ENCODE measurements at places on chromosomes 1 and 21.

DNA sequence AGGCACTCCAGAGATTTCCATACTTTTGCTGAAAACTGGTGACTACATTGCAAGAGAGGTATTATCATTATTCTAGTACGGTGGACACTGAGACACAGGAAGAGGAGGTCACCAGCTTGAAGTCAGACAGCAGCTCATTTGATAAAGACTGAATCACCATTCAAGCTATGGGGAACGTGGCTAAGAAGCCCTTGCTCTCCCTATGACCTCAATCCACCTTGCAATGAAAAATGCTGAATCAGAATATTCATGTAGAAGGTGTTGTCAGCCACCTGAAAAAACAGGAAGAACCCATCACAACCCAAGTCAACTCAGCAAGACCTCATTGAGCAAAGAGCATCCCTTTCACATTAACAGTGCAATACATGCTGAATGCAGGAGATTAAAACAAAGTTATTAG is 59.0 kb upstream of the FGGY start:
- no peaks in the 10 kb centered on the region for H3K36me3 ChIP-seq
- no peak overlapping the region for H3K4me3 ChIP-seq
- H3K27me3 ChIP-seq, result no peaks in the 10 kb centered on the region
- no peaks in the 10 kb centered on the region for H3K4me1 ChIP-seq
- no peak for DNase-seq

DNA sequence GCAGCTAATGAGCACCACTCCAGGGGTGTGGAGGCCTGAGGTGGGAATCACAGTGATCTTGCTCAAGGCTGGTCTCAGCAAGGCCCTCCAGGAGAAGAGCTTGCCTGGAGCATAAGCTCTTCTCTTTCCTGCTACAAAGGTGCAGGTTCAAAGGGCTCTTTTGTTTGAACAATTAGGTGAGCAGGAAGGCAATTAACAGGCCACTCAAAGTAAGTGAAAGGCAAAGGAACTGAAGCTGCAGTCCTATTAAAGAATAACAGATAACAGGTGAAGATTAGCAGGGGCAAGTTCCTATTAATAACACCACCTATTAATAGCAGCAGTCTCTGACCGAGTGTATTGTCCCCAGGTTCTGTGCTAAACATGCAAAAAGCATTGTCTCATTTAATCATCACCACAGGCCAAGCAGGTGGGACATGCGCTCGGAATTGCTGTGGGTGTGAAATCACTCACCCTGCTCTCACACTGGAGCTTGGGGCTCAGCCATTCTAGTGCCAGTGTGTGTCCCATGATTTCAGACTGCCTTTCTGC is 113.8 kb downstream of the RHOU start:
- DNase-seq, result no peak
- H3K27ac ChIP-seq, result no peak overlapping the region
- no peaks in the 10 kb centered on the region for H3K36me3 ChIP-seq
- no peak overlapping the region for H3K4me3 ChIP-seq
- H3K27me3 ChIP-seq, result peaks cover 8% of the 10 kb centered on the region
- H3K4me1 ChIP-seq, result no peaks in the 10 kb centered on the region

- H3K4me1 ChIP-seq, result peaks cover 69% of the 10 kb centered on the region
- H3K27ac ChIP-seq, result no peak overlapping the region
- H3K4me3 ChIP-seq, result no peak overlapping the region
- no peaks in the 10 kb centered on the region for H3K27me3 ChIP-seq
These were observed 133.0 kb upstream of the SAMSN1 start for GRCh38 chr21:14678973-14679574.

- no peak overlapping the region for H3K27ac ChIP-seq
- no peaks in the 10 kb centered on the region for H3K27me3 ChIP-seq
- no peak overlapping the region for H3K4me3 ChIP-seq
- H3K4me1 ChIP-seq, result peaks cover 13% of the 10 kb centered on the region
These were observed 44.4 kb downstream of the GFI1 start for GRCh38 chr1:92442351-92442750.

- no peak for DNase-seq
- H3K27ac ChIP-seq, result no peak overlapping the region
- H3K4me1 ChIP-seq, result no peaks in the 10 kb centered on the region
These were observed 132.9 kb upstream of the POU3F1 start for GRCh38 chr1:38179483-38179882.

DNA sequence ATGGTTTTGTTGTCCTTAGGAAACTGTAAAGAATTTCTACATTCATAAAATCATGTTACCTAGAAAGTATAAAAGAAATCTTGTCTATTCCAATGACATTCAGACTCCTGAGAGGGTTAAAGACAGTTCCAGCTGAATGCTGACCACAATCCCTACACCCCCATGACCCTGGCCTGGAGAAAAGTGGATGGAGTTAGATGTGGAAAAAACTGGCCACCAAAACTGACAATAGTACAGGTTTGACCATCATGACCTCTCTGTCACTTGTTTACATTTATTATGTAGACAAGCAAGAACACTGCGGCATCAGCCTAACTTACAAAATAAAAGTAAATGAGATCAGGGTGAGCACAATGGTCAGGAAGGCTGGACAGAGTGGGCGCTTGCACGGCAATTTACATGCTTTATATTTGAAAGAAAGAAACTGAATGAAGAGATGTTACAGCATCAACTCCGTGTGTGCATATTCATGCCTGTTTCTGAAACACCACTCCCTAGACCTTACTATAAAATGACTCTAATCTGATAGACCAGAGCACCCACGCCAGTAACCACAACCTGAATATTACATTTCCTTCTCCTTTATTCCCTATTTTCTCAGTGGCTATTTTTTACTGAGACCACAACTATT is 116.0 kb downstream of the ESRRG start:
- H3K4me3 ChIP-seq, result no peak overlapping the region
- H3K36me3 ChIP-seq, result no peaks in the 10 kb centered on the region

- H3K27me3 ChIP-seq, result no peaks in the 10 kb centered on the region
- no peaks in the 10 kb centered on the region for H3K4me1 ChIP-seq
- no peak for DNase-seq
- no peak overlapping the region for H3K27ac ChIP-seq
- peaks cover 90% of the 10 kb centered on the region for H3K36me3 ChIP-seq
These were observed 8.8 kb downstream of the NOL9 start for GRCh38 chr1:6545276-6546112.

DNA sequence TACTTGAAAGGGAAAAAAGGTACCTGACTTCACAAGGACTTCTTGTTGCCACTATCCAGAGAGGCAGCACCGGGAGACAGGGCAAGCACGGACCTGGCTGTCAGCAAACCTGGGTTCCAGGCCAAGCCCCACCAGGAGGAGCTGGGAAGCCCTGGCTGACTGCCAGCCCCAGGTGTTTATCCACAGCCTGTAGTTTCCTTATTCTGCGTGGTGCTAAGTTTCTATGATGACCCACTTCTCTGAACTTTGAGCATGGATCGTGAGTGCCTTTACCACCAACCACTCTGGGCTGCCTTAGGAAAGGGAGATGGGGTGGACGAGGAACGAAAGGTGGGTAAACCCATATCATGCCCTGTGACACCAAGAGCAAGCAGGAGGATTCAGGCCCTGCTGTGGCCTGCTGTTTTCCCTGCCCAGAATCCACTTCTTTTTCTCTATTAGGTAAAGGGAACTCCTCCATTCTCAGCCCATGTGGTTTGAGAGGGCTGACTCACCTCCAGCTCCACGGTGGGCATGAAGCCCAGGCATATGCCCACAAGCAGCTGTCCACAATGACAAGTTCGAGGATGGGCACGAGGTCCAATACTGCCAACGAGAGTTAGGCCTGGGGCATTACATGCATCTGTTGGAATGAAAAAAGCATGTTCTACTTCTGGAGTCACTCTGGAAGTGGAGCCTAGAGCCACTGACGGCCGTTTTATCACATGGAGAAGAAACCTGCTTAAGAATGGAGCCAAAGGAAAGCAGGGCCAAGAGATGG is 20.3 kb downstream of the TSPAN2 start:
- peaks cover under 1% of the 10 kb centered on the region for H3K27me3 ChIP-seq
- DNase-seq, result no peak
- peaks cover 3% of the 10 kb centered on the region for H3K4me1 ChIP-seq
- no peak overlapping the region for H3K4me3 ChIP-seq
- H3K27ac ChIP-seq, result no peak overlapping the region
- no peaks in the 10 kb centered on the region for H3K36me3 ChIP-seq

- H3K36me3 ChIP-seq, result peaks cover 68% of the 10 kb centered on the region
- no peak overlapping the region for H3K4me3 ChIP-seq
- DNase-seq, result no peak
- H3K27ac ChIP-seq, result 0 out of 2 replicates have a peak overlapping the region, but pooled peaks have one; percentile 6
- no peaks in the 10 kb centered on the region for H3K27me3 ChIP-seq
These were observed 29.0 kb downstream of the SSBP3 start for GRCh38 chr1:54377040-54377691.

DNA sequence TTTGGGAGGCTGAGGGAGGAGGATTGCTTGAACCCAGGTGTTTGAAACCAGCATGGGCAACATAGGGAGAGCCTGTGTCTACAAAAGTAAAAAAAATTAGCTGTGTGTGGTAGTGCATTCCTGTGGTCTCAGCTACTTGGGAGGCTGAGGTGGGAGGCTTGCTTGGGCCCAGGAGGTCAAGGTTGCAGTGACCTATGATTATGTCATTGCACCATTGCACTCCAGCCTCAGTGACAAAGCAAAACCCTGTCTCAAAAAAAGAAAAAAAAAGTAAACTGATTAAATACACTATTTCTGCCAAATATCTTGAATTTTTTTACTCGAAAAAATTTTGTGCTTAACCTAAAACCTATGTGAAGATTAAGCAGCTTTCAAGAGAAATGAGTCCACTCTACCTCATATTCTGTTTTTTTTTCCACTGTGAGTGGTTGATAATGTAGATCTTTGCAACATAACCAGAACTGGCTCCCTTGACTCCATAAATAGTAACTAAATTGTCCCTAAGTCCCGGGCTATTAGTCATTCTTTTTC is 19.4 kb upstream of the ZNF281 start:
- no peaks in the 10 kb centered on the region for H3K4me1 ChIP-seq
- no peak for DNase-seq
- no peaks in the 10 kb centered on the region for H3K27me3 ChIP-seq
- H3K4me3 ChIP-seq, result no peak overlapping the region
- H3K27ac ChIP-seq, result no peak overlapping the region

GRCh38 chr1:77825131-77825709 is 45.8 kb downstream of the MIGA1 start:
- H3K27ac ChIP-seq, result no peak overlapping the region
- no peak overlapping the region for H3K4me3 ChIP-seq
- DNase-seq, result no peak
- no peaks in the 10 kb centered on the region for H3K4me1 ChIP-seq
- no peaks in the 10 kb centered on the region for H3K27me3 ChIP-seq

GRCh38 chr1:161082996-161083747 is 6.2 kb downstream of the NECTIN4 start:
- H3K4me1 ChIP-seq, result no peaks in the 10 kb centered on the region
- no peak overlapping the region for H3K27ac ChIP-seq
- no peaks in the 10 kb centered on the region for H3K27me3 ChIP-seq
- DNase-seq, result no peak

- no peaks in the 10 kb centered on the region for H3K27me3 ChIP-seq
- no peak overlapping the region for H3K27ac ChIP-seq
- H3K36me3 ChIP-seq, result no peaks in the 10 kb centered on the region
- DNase-seq, result no peak
- no peak overlapping the region for H3K4me3 ChIP-seq
- H3K4me1 ChIP-seq, result peaks cover 6% of the 10 kb centered on the region
These were observed 409.5 kb downstream of the PLPP3 start for GRCh38 chr1:56169856-56170255.

DNA sequence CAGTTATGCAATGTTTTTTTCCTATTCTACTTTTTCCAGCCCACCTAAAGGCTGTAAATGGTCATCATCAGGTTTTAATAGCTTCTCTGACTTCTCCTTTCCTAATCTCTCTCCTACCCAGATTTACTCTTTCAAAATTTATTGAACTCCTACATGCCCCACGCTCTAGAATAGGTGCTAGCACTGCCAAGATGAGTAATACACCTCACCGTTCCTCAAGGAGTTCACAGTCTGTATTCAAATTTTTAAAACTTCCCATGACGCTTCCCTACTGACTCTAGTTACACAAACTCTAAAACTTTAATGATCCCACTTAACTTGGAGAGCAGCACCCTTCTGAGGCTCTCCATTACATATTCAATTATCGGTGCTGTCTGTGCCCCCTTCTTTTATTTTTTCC is 51.6 kb downstream of the ALG14 start:
- no peak for DNase-seq
- no peaks in the 10 kb centered on the region for H3K4me1 ChIP-seq
- no peaks in the 10 kb centered on the region for H3K27me3 ChIP-seq
- no peak overlapping the region for H3K27ac ChIP-seq

- no peaks in the 10 kb centered on the region for H3K27me3 ChIP-seq
- H3K36me3 ChIP-seq, result no peaks in the 10 kb centered on the region
- H3K4me3 ChIP-seq, result no peak within 1 kb of the TSS
- H3K4me1 ChIP-seq, result no peaks in the 10 kb centered on the region
- DNase-seq, result no peak
- no peak within 1 kb of the TSS for H3K27ac ChIP-seq
These were observed at the start of gene COL6A2 for GRCh38 chr21:46097336-46098293. COL6A2 (plus strand) TSS chr21:46098112.

DNA sequence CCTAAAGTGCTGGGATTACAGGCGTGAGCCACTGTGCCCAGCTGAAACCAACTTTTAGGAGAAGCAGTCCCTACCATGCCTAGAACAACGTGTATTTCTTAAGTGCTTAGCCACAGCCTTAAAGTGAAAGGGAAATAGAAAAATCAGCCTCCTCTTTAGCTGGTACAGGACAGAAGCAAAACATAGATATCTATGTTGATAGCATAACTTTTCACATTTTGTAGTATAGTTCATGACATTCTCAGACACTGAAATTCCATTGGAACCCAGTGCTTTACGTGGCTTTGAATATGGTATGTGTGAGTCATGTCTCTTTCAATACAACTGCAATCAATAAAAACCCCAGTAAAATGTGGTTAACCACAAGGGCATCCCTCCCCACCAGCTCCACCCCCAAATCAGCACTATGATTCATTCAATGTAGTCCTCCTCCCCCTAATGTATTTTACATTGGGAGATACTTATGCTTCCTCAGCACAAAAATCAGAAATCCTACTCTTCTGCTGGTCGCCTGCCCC is 32.1 kb downstream of the TGFB2 start:
- peak; percentile 63 for DNase-seq
- no peaks in the 10 kb centered on the region for H3K36me3 ChIP-seq
- H3K27ac ChIP-seq, result no peak overlapping the region
- no peak overlapping the region for H3K4me3 ChIP-seq

DNA sequence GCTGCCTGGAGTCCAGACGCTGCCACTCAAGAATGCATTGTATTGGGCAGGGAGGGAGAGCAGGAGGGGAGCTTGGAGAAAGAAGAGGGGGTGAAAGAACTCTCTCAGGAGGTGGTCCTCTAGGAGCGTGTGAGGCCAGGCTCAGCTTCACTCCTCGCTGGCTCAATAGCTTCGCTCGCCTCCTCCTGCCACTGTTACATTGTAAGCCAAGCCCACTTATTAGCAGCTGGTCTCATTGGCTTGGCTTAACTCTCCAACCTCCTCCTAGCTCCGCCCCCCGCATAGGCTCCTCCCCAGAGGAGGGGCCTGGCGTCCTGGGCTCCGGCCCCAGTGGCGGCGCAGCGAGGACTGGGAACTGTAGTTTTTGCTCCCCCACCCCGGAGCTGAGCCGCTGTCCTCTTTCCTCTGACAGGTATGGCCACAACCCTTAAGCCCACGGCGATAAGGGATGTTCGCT is at the start of gene KCNN3:
Gene KCNN3, minus strand, starts transcription at position 167 of the 457 bp plus-strand sequence. CDS start 317 bp downstream, outside the sequence.
- H3K27me3 ChIP-seq, result no peaks in the 10 kb centered on the region
- no peak within 1 kb of the TSS for H3K4me3 ChIP-seq
- H3K4me1 ChIP-seq, result no peaks in the 10 kb centered on the region
- peak; percentile 30 for DNase-seq
